ENCODE measurements at places on chromosomes 11 and 22.
A peak's percentile ranks its signal among the peaks of the same experiment; 100 is the strongest.

GRCh38 chr11:101974255-101974654 lies 57.9 kb upstream of the ANGPTL5 start:
- no peak for DNase-seq

DNA sequence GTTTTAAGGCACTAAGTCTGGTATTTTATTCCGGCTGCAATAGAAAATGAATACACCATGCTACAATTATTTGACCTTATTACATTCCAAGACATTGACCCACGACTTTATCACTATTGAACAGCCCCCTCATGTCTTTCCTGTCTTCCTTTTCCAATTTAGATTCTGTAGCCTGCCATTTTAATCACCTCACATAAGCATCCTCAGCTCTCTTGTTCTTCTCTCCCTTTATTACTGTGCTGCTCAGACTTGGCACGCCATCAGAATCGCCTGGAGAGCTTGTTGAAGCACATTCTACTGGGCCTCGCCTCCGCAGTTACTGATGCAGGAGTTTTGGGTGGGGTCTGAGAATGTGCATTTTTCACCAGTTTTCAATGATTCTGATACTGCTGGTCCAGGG lies 38.7 kb upstream of the SWAP70 start:
- DNase-seq: no peak

DNA sequence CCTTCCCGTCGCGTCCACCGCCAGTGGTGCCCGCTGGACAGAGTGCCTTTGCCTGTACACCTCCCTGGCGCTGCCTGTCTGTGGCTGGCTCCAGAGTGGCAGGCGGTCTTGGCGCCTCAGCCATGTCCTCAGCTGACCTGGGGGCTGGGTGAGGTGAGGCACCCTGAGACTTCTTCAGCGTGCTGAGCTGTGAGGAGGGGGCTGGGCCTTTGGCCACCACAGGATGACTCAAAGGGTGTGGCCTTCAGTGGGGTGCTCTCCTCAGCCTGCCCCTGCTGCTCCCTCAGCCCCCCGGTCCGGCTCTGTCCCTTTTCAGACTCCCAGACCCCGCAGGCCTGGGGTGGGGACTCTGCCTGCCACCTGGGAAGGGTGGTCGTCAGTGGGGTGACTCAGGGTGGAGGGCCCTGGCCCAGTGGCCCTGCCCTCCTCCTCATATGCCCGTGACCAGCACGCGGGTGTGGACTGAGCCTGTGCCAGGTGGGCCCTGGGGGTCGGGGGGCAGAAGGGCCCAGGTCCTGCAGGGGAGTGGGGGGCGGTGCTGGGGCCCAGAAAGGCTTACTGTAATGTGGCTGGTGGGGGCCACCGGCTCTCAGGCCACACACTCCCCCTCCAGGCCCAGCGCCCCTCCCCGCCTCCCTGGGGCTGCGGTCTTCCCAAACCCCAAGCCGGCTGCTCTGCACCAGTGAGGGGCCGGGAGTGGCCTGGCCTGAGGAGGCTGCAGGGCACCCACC lies 15.9 kb downstream of the CRELD2 start:
- DNase-seq: no peak

DNA sequence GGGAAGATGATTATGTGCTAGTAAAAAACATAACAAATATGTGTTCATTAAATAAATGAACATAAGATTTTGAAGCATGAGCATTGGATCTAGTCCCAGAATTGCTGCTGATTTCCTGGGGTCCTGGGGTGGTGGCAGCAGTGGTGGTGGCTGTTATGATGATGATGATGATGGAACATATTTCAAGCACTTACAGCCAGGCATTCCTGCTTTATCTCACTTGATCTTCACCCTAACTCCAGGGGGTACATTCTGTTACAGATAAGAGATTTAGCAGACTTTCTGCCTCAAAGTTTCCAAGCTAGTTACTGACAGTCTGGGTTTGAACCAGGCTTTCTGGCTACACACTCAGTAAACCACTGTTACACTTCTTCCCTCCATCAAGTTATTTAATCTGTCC lies 5.2 kb downstream of the TRAPPC4 start:
- no peak for DNase-seq

DNA sequence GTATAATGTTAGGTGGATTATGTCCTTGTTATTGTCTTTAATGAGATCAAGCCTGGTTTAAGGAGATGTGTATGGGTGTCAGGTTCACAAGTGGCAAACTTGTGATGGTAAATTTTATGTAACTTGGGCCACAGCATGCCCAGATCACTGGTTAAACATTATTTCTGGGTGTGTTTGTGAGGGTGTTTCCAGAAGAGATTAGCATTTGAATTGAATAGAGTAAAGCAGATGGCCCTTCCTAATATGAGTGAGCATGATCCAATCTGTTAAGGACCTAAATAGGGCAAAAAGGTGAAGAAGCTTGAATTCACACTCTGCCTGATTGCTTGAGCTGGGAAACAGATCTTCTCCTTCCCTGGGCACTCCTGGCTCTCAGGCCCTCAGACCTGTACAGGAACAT lies 20.7 kb downstream of the OR5B21 start:
- DNase-seq: no peak

DNA sequence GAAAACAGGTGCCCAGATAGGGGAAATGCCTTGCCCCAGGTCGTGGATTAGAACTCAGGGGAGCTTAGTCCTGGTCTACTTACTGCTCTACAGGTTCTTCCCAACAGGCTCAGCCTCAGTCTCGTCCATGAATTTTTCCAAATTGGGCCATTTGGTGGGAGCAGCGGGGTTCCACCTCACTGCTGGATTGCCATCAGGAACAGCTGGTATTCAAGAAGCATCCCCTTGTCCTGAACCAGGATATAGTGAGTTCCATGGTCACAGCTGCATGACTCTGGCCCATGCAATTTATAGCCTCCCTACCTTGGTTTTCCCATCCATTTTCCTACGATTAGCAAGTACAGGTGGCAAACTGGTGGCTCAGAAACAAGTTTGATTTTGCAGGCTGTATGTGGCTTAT lies 6.6 kb upstream of the UBE2L6 start:
- no peak for DNase-seq

DNA sequence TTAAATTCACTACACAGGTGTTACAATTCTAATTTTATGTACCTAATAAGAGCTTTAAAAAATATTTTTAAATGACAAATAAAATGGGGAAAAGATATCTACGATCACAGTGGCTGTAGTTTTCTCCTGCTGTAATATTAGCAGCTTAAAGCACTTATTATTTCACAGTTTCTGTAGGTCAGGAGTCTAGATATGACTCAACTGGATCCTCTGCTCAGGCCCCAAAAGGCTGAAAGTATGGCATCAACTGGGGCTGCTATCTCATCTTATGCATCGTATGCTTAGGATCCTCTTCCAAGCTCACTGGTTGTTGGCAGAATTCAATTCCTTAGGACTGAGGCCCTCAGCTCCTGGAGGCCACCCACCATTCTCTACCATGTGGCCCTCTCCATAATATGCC lies 12.8 kb downstream of the FBXO3 start:
- no peak for DNase-seq

GRCh38 chr11:95089620-95090542 lies at the start of gene ENDOD1:
TSS of gene ENDOD1 (plus strand) at chr11:95089846. CDS start at chr11:95089928, 82 bp downstream.
- DNase-seq: peak; percentile 80

- no peak for DNase-seq
Observed at GRCh38 chr11:89293965-89294679, 116.4 kb downstream of the TYR start.

DNA sequence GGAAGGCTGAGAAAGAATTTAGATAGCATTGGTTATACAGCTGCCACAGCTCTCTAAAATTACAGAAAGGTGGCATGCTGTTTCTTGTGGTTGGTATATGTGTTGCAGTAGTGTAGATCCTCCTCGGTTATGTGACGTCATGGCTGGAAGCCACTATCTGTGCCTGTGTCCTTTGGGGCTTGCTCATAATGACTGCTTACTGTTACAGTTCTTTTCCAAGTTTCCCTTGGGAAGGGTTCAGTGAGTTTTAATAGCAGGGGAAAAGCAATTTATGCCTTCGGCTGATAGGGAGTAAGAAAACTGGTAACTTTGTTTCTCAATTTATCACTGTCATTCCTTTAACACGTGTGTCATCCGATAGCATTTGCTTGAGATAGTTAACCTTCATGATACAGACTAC lies 47.2 kb downstream of the POLD3 start:
- no peak for DNase-seq

DNA sequence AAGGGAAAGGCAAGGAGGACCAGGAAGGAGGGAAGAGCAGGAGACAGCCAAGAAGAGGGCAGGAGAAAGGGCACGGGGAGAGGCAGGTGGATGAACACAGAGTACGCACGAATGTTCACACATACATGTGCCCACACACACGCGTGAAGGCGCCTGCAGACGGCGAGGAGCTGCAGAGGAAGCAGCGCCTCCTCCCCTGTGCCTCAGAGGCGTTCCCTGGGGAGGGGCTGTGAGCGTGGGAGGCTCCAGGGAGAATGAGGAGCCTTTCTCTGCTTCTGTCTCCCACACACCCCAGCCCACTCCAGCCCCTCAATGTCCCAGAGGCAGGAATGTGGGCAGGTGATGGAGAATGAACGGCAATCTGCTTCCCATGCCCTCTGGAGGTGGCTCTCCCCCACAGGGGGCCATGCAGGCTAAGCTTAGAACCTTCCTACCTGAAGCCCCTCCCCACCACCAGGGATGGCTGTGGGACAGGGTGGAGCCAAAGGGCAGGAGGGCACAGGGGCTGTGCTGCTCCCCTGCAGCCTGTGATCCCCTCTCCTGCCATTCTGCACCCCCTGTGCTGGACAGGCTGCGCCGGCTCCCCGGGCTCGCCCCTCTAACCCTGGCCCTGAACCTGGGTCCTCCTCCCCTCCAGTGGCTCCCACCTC lies 25.3 kb downstream of the PPM1F start:
- no peak for DNase-seq

- peak; percentile 47 for DNase-seq
Observed at GRCh38 chr22:28009272-28009827, 90.3 kb upstream of the PITPNB start.

DNA sequence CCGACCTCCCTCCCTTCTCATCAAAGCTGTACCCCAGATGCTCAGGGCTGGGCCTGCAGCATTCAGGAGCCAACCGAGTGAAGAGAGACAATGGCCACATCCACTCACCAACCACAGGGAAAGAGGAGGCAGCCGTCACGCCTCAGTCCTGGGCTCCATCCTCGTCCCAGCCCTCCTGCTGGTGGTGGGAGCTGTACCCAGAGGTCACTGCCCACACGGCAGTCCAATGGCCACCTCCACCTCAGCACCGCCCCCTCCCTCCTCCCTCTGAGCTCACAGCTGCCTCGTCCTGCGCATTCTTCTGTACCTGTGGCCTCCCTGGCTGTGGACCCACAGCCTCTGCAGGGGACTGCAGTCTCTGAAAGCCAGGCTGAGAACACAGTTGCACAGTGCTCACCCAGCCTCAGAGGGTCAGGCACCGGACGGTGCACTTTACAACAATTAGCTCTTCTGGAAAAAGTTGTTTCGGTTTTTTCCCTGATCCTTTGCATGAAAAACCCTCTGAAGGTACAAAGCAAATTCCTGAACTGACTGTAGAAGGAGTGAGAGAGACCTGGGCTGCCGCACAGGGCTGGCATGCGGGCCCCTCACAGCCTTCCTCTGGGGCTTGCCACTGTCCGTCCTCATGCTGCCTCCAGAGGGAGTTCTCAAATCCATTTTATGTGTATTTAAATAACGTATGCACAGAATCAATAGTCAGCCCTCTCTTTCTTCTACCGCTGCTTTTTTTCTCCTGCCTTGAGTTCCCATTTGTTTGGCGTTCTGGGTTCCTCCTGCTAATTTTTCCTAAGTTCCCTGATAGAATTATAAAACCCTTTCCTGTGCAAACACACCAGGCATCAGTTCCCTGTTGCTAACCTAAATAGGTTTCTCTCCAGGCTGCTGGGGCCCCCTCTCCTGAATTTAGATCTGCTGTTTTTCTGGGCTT lies 52.7 kb downstream of the PHF21B start:
- DNase-seq: no peak

- no peak for DNase-seq
Observed at GRCh38 chr11:122198291-122198983, 82.4 kb upstream of the BLID start.

- DNase-seq: no peak
Observed at GRCh38 chr11:71188886-71189767, 63.2 kb downstream of the SHANK2 start.

GRCh38 chr11:74154620-74155281 lies 16.1 kb downstream of the C2CD3 start:
- no peak for DNase-seq

DNA sequence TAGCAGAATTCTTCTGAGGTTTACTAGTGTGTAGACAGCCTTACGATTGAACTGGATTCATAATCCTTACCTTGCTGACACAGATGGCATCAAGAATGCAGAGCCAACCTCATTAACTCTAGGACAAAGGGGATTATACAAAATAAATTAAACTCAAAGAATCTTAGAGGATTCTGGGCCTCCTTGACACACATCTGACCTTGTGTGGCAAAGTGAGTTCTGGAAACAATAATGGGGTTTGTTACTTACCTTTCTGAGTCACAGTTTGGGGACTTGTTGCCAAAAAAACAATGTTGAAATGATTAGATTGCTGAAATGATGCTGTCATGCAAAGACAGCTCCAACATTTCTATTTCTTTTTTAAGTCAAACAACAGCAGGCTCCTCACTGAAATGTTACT lies 179.1 kb upstream of the ISX start:
- DNase-seq: no peak

- no peak for DNase-seq
Observed at GRCh38 chr22:40050258-40050657, 55.5 kb downstream of the FAM83F start.

DNA sequence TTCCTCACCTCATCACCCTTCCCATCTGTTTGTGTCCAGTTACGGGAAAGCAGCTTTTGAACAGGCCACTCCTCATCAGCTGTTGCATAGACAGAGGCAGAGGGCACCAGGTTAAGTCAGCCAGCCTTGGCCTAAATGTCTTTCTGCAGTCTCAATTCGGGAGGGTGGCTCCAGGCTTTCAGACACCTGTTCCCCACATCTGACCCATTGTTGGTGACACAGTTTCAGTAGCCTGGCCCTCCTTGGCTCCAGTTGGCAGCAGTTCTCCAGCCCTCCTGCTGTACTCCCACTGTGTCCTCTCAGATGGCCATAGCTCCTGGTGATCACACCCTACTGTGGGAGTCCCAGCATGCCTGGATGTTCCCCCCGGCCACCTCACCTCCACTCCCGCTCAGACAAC lies 70.8 kb upstream of the MYOD1 start:
- no peak for DNase-seq

DNA sequence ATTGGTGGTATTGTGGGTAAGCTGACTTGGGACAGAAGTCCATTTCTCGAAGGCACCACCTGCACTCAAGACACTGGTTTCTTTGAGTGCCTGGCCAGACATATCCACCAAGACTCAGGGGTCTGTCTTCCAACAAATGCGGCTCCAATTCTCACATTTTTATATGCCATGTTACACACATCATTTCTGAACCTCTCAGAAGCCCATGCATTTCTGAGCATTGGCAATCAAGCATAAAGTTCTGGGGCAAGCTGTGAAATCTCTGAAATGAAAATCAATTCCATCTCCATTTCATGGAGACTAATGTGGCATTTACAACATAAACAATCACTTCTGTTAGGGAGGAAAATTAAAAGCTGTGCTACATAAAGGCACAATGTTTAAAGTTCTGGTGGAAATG lies 243.7 kb downstream of the KIRREL3 start:
- no peak for DNase-seq

GRCh38 chr11:55854704-55855103 lies 16.2 kb downstream of the OR5D16 start:
- no peak for DNase-seq

- no peak for DNase-seq
Observed at GRCh38 chr11:72036687-72037086, 38.0 kb downstream of the IL18BP start.

- no peak for DNase-seq
Observed at GRCh38 chr11:134206185-134206584, 17.6 kb downstream of the NCAPD3 start.

Measured in activated T-helper 1 cell treated with Interleukin-2 at 50 U/mL for 16 hours (primary cell).